ENCODE measurements at places on chromosomes 16 and 17.

DNA sequence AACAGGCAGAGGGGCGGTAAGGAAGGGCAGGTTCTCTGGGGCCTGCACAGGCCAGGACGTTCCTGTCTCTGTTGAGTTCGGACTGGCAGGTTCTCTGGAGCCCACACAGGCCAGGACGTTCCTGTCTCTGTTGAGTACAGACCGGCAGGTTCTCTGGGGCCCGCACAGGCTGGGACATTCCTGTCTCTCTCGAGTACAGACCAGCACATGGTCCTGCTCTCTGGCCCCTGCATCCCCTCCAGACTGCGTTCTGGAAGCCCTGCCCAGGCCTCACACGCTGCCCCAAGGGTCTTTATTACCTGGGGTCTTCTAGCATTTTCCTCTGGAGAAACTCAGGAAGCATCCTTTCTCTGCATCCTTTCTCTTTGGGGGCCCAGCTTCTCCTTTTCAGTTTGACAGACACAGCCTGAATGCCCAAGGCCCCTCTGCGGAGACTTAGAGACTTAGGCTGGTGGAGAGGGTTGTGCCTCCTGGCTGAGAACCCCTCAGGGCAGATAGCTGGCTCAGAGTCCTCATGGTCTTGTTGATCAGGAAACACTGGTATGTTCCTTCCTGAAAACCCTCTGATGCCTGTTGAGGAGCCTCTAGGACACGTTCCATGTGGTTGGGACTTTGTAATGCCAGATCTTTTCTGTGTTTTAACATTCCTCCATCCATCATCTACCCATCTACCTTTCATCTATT, 18.0 kb upstream of the GSE1 start:
- no peak overlapping the region for H3K4me3 ChIP-seq
- no peak overlapping the region for H3K27ac ChIP-seq
- H3K27me3 ChIP-seq = no peaks in the 10 kb centered on the region

DNA sequence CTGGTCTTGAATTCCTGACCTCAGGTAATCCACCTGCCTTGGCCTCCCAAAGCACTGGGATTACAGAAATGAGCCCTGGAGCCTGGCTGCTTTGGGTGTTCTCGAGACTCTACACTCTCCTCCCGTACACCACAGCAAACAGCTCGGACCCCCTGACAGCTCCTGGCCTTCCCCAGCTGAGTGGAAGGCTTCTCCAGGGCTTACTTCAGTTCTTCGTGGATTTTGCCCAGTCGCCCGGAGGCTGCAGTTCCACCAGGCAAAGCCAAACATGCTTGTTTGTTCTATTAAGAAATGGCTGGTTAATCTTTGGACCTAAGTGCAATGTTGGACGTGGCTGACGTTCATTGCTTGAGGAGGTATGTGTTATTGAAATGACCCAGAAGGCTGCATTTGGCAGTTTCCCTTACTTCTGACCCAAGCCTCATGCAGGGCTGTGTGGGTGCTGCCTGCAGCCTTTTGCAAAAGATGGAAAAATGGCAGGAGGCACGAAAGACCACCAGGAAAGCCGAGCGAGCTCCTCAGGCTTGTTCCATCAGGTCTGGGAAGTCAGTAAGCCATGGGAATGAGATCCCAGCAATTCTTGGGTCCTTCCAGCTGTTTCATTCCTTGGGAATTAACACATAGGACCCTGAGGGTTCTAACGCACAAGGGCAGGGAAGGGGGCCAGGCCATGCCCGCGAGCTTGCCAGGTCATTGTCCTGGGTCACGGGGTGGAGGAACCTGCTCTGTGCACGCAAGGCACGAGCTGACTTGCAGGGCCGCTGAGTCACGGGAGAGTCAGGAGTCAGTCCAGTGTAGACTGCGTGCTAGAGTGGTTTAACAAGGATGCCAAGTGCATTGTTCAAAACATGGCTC, 23.9 kb upstream of the KLHDC4 start:
- no peaks in the 10 kb centered on the region for H3K27me3 ChIP-seq
- no peaks in the 10 kb centered on the region for H3K4me1 ChIP-seq
- H3K36me3 ChIP-seq = no peaks in the 10 kb centered on the region
- no peak overlapping the region for H3K4me3 ChIP-seq
- H3K27ac ChIP-seq = no peak overlapping the region

GRCh38 chr16:81719993-81720392, 59.1 kb upstream of the PLCG2 start:
- H3K4me1 ChIP-seq = peaks cover 38% of the 10 kb centered on the region
- H3K36me3 ChIP-seq = no peaks in the 10 kb centered on the region

- H3K4me1 ChIP-seq = no peaks in the 10 kb centered on the region
- DNase-seq = no peak
- no peaks in the 10 kb centered on the region for H3K36me3 ChIP-seq
- no peak overlapping the region for H3K4me3 ChIP-seq
Observed at GRCh38 chr17:34739386-34739785, 160.0 kb downstream of the TMEM132E start.

DNA sequence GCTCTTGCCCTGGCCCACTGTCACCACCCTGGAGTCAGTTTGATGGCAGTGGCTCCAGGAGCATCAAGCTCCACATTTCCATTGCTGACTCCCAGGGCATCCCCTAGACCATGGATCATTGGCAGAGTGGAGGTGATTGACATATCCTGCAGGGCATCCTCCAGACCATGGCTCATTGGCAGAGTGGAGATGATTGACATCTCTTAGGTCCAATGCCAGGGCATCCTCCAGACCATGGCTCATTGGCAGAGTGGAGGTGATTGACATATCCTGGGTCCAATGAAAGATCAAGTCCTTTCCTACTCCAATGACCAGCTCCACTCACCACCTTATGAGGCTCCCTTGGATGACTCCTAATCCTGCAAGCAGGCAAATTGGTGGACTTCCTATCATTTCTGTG, 174.3 kb upstream of the NLRP1 start:
- no peak for DNase-seq
- no peaks in the 10 kb centered on the region for H3K4me1 ChIP-seq
- no peak overlapping the region for H3K27ac ChIP-seq
- H3K27me3 ChIP-seq = peaks cover 65% of the 10 kb centered on the region
- peaks cover 2% of the 10 kb centered on the region for H3K36me3 ChIP-seq

DNA sequence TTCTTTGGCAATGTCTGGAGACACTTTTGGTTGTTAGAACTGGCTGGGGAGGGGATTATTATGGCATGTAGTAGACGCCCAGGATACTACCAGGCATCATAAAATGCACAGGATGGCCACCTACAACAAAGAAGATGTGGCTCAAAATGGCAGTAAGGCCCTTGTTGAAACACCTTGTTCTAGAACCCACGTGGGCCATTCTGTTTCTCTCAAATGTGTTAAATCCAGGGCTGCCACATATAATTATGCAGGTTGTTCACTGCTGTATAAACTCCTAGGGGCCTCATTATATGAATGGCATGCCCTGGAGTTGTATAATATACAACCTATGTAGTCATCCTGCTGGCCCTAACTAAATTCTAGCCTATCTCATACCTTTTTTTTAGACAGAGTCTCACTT, 123.5 kb upstream of the HAS3 start:
- H3K27ac ChIP-seq = no peak overlapping the region
- H3K4me3 ChIP-seq = no peak overlapping the region
- H3K27me3 ChIP-seq = no peaks in the 10 kb centered on the region
- DNase-seq = no peak

DNA sequence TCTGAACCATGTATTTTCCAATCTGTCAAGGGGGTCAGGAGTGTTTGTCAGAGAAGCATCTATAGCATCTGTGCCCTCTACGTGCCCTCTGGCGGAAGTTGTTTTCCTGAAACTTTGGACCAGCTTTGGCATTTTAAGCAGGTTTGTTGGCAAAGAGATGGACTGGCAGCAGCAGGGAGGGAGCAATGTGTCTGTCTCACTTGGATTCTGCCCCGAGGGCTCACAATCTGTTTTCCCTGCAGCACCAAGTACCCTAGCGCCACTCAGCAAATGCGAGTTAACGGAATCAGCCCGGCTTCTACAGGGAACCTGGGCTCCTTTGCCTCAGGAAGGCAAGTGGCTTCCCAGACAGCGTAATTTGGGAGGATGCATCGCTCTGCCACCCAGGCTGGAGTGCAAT, 17.4 kb downstream of the DUSP14 start:
- no peaks in the 10 kb centered on the region for H3K36me3 ChIP-seq
- no peak overlapping the region for H3K27ac ChIP-seq
- no peak for DNase-seq
- no peaks in the 10 kb centered on the region for H3K27me3 ChIP-seq

DNA sequence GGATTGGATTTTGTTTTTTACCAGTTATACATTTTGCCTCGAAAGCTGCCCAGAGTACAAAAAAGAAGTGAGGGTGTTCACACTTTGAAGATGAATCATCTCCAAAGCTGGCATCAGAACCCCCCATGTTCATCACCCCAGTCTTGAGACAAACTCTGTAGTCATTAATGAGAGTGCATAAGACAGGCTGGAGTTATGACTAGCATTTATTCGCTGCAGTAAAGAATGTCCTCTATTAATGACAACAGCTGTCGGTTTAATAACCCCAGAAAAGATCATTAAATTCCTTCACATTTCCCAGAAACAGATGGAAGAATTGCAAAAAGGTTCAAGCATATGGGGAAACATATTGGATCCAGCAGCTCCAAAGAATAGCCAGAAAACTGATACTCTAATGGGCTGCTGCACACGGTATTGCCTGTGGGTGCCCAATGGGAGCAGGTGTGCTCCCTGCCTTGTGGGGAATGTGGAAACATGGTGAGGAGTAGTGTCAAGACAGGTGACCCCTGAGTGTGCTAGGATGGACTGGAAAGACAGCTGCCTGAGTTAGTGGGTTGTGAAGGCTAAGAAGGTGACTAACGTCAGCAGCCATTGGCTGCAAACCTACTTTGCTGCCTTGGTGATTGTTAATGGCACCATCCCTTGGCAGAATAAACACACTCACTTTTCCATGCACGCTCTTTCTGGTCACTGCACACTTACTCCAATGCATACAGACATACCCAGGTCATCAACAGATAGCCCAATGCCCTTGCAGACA, 81.9 kb downstream of the AIPL1 start:
- no peaks in the 10 kb centered on the region for H3K36me3 ChIP-seq
- no peak overlapping the region for H3K4me3 ChIP-seq
- DNase-seq = no peak
- H3K27me3 ChIP-seq = peaks cover 69% of the 10 kb centered on the region

GRCh38 chr16:28931801-28932225, at the start of gene CD19:
Gene CD19, plus strand, starts transcription at chr16:28931971. Its CDS starts 30 bp downstream, at chr16:28932001.
- no peak for DNase-seq
- H3K4me3 ChIP-seq = peak within 1 kb of the TSS; percentile 78
- H3K27ac ChIP-seq = peak within 1 kb of the TSS; percentile 8
- H3K27me3 ChIP-seq = no peaks in the 10 kb centered on the region
- H3K36me3 ChIP-seq = no peaks in the 10 kb centered on the region
- peaks cover 21% of the 10 kb centered on the region for H3K4me1 ChIP-seq

DNA sequence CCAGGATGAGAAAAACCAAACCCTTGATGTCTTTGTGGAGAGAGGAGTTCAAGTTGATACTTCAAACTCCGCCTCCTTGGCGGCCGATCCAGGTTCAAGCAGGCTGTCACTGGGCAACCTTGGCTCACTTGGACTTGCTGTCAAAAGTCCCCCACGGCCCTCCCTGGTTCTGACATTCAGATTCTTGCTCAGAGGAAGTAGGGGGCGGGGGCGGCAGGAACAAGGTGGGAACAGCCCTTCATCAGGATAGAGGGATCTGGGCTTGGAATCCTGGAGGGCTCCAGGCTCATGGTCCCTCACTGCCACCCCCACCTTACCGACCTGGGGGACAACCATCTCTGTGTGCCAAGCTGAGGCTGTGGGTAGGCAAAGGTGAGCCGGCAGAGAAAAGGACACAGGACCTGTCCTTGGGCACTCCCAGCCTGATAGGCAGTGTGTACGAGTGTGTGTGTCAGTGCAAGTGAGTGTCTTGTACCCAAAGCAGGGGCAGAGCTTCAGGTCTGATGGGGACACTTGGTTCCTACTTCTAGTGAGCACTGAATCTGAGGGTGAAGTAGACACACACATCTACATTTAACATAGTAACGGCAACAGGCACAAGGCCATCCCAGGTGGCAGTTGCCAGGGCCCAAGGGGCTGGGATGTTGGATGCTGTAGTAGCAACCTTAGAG, 6.6 kb upstream of the TSPOAP1 start:
- peaks cover 23% of the 10 kb centered on the region for H3K36me3 ChIP-seq
- peak overlapping the region; percentile 100 for H3K27ac ChIP-seq
- H3K27me3 ChIP-seq = no peaks in the 10 kb centered on the region
- peaks cover 77% of the 10 kb centered on the region for H3K4me1 ChIP-seq

DNA sequence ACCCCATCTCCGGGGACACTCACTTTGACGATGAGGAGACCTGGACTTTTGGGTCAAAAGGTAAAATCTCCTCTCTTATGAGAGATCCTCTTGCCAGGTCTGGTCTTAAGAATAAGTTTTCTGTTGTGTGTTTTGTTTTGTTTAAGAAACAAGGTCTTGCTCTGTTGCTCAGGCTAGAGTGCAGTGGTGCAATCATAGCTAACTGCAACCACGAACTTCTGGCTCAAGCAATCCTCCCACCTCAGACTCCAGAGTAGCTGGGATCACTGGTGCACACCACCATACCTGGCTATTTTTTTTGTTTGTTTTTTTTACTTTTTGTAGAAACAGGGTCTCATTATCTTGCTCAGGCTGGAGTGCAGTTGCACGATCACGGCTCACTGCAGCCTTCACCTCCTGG, 4.1 kb downstream of the MMP25 start:
- H3K4me3 ChIP-seq = no peak overlapping the region
- no peak for DNase-seq
- H3K4me1 ChIP-seq = peaks cover 26% of the 10 kb centered on the region
- peaks cover 13% of the 10 kb centered on the region for H3K27me3 ChIP-seq
- peaks cover 5% of the 10 kb centered on the region for H3K36me3 ChIP-seq
- no peak overlapping the region for H3K27ac ChIP-seq

DNA sequence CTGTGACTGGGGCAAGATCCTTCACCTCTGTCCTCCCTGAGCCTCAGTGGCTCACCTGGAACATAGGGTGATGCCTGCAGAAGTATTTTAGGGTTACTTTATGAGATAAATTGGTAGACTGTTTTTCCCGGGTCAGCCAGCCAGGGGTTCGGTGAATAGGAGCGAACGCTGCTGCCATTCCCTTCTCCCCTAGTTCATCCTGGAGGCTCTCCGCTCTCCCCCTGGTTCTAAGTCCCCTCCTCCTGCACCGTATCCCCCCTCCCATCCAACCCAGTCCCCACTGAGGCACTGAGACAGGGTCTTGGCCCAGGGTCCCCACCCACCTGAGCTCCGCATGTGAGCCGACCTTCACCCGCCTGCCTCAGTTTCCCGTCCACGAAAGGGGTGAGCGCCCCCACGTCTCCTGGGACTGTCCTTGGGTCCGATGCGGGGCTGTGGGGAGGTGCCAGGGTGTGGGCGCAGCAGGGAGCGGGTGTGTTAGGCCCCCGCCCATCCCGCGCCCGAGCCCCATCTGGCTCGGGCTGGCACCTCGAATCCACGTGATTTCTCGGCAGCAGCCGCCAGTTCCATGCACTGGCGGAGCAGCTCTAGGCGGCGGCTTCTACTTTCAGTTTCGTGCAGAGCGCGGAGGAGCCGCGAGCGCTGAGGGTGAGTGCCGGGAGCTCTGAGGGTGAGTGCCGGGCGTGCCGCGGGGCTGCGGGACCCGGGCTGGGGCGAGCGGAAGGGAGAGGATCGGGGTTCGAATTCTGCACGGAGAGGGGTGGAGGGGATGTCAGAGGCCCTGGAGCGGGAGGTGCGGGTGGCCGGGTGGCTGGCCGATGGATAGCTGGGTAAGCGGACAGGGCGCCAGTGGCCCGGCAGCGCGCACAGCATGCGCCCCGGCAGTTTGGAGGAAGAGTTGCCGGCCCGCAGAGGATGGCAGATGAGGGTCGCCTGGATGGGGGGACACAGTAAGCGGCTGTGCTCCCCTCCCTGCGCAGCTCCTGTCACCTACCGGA, at the start of gene NLRC5:
NLRC5 (plus strand) TSS at position 610 of the 998 bp plus-strand sequence. CDS start 31,156 bp downstream, outside the sequence.
- DNase-seq = peak; percentile 85
- no peaks in the 10 kb centered on the region for H3K27me3 ChIP-seq
- peak within 1 kb of the TSS; percentile 96 for H3K4me3 ChIP-seq

Measured in T-helper 17 cell (primary cell).